RWPE1 (cell line): ENCODE measurements at places on chromosomes 11 and 22.

DNA sequence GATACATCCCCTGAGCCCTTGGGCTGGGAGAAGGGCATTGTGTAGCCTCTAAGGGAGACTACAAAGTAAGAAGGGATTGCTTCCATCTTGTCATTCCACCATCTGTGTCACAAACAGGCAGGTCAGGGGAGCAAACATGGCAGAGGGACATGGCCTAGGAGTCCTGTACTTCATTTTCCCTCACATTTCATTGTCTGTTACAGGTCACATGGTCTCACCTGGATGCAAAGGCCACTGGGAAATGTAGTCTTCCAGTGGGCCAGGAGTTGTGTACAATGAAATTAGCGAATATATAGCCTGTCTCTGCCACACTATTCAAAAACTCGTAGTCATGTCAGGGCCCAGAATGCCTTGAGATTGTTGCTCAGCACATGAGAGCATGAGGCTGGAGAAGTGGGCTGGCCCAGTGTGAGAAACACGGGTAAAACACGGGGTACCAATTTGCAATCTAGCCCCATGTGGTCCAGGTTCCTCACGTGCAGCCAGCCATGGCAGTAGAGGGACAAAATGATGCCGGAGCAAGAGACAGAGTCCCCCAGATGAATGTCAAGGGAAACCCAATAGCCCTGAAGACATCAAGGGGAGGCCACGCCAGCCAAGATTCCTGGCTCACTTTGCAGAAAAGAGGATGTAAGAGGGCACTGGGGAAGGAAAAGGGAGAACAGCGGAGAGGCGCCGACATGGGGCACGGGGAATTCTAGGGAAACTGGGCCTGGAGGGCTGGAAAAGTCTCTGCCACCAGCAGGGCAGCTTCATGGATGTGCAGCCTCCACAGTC, 47.7 kb upstream of the EMID1 start:
- DNase-seq = no peak

DNA sequence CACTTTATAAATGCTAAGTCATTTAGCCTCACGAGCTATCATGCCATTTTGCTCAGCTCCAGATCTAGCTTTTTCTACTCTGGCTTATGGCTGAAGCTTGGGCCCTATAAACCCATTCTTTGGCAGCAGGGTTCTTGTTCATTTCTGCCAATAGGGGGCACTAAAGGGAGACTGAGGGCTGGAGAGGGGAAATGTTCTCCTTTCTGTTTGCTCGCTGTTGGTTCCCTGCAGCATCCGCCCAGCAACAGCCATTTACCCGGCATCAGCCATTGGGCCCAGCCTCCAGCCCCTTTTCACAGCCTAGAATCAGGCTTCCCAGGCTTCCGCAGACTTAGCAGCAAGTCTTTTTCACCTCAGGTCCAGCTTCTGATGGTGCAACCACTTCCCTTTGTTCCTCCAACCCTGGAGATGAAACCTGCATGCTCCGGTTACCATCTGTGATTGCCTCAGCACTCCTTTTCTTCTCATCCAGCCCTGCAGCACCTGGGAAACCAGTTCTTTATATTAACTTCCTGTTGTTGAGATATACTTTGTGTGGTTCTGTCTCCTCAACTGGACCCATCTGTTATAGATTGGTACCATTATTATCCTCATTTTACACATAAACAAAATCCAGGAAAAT, 4.2 kb upstream of the ME3 start:
- DNase-seq = no peak

DNA sequence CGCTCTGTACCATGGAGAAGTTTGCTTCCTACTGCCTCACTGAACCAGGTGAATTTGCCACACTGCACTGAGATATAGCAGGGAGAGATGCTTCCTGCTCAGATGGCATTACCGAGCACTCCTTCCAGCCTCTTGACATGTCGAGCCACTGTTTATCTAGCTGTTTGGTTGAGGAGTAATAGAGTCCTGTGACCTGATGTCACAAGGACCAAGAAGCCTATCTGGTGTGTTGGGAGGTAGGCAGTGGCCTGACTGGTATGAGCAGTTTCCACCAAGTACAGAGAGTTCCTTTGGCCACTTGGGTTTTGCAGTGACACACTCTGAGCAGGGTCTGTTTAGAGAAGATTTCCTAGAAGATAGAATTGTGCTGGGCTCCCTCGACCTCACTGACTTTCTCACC, 5.2 kb downstream of the ACAD8 start:
- no peak for DNase-seq

DNA sequence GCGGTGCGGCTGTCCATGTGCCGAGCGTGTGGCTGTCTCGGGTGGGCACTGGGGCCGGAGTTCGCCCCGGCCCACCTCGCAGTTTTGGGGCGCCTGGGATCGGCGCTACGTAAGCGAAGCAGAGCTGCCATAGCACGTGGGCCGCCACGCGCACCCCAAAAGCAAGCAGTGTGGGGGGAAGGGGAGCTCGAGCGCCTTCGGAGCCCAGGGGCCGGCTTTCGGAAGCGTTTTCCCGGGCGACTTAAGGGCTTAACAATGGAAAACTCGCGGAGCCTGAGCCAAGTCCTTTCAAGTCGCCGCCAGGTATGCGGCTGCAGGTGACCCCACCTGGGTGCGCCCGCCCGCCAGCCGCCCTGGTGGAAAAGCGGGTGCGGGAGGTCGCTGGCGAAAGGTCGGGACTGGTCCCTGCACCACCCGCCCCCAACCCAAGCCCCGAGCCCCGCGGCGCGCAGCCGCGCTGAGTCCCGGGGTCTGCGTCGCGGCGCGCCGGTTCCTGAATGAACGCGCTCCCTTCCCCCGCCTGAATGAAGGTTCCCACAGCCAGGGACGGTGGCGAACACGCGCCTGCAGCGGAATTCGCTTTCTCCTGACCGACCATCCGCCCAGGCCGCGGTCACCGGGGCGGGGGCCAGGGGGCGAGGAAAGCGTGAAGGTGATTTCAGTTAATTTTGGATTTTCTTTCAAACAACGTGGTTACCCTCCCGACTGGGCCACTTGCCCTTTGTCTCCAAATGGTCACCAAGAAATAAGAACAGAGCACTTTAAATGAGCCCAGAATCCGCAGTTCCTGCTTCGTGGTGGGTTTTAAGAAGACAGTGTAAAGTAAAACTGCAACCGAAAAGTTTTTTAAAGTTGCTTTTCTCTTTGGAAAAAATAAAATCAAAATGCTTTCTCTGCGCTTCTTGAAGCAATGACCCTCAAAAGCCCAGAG, 2.8 kb upstream of the CCND1 start:
- DNase-seq = no peak

GRCh38 chr11:115985896-115986295, 481.7 kb upstream of the CADM1 start:
- DNase-seq = no peak

DNA sequence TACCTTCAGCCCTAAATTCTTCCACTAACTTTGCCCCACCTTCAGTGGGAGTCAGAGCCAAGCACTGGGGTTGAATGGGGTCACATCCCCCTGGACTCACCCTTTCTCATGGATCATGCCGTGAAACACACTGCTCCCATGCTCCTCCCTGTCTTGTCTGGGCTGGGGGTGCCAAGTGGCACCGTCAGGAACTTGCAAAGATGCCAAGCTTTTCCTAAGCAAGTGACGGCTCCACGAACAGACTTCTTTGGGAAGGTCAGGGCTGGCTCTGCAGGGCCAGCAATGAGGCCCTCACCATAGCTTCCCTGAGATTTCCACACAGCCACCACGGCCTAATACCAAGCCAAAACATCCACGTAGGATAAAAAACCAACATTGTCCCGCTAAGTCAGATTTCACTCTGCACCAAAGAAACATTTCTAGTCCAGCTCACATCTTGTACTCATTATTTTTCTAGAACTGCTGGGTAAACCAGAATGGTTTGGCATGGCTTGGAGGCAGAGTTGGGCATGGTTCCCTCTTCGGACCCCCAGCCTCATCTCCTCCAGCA, 76.5 kb downstream of the NAT10 start:
- no peak for DNase-seq

DNA sequence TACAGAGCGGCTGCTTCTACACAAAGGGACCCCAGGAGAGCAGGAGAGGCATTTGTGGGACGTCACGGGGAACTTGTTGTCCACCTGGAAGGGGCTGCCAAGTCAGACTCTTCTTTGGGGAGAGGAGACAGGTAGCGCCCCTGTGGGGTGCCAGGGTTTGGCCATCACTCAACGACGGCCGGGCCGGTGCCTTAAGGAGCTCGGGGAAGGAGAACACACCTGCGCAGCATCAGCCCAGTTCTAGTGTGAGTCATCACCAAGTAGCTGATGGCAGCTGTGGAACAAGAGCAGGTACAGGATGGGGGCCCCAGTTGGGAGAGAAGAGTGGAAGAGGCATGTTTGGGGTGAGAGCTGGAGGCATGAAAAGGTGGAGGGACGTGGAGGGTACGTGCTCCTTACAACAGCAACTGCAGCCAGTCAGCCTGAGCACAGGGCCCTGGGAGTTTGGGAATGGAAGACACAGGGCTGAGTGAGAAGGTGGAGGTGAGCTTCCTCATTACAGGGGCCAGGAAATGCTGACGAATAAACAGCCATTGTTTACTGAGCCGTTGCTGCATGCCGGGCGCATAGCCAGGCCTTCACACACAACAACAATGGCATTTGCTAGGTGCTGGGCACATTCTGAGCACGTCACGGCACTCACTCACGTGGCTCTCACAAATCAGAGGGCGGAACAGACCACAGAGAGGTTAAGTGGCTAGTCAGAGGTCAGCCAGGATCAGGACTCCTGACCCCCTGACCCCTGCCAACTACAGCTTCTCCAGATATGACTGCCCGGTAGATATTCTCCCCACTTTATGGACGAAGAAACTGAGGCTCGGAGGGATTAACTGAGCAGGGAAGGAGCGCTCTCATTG, 29.1 kb upstream of the TP53I11 start:
- DNase-seq = peak; percentile 78

GRCh38 chr22:40237241-40237640, 59.5 kb downstream of the TNRC6B start:
- DNase-seq = no peak

DNA sequence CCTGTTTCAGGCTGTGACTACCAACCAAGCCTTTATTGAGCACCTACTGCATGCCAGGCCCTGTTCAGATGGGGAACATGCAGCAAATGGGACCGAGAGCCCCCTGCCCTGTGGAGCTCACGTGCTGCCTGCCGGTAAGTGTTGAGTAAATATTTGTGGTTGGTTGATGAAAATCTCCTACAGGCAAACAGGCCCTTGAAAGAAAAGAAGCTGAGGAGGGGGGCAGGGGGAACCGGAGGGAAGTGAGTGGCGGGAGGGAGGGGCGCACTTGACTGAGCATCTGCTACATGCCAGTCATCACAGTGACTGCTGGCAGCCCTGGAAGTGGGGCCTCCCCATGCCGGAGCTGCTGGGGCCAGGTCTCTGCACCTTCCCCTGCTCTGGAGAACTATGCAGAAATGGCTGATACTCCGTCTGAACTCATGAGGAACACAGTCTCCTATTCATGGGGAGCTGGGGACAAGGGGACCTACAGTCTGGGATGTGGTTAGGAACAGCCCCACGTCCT, 34.2 kb downstream of the MACROD1 start:
- DNase-seq = no peak
